NCI-H526 treated with DMSO at 0.1 percent for 48 hours (cell line): ENCODE measurements at places on chromosomes 3 and 15.

GRCh38 chr15:60062826-60063225, 58.7 kb downstream of the FOXB1 start:
- no peak for DNase-seq

DNA sequence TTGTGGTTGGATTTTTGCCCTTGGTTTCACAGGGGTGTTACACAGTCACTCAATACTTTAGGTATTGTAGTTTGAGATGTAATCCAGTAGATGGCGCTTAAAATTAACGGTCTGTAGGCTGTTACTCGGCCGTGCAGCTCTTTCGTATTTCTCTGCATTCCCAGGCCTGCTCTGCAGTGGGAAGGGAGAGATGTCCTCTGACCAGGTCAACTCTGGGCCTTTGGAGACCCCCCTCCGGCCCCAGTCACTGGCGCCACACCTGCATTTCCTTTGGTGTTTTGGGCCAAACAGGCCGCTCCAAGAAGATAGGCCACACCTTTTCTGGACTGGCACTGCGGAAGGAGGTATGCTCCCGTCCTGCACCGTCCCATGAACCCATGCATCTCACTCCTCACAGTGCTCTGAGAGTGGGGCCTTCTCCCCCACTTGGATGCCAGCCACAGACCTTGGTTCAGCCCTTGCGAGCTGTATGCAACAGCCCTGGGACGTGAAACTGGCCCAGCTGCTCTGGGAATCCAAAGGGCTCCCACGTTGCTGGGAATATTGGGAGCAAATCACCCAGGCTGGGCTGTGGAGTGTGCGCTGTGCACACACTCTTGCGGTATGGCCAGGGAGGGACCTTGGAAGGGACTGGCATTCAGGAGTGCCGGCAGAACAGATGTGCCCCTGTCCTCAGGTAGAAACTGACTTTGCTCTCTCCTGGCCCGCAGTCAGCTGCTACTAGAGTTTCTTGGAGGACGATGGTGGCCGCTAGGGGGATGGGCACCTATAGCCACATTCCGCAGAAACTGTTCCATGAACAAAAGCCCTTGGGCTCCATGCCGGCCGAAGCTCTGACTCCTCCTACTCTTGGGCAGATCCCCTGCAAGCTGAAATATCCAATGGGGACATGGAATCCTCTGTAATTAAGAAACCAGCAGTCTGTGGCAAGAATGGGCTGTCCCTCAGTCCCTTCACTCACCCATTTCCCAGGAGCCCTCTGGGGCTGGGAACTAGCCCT, 410.5 kb upstream of the CADM2 start:
- peak; percentile 1 for DNase-seq

DNA sequence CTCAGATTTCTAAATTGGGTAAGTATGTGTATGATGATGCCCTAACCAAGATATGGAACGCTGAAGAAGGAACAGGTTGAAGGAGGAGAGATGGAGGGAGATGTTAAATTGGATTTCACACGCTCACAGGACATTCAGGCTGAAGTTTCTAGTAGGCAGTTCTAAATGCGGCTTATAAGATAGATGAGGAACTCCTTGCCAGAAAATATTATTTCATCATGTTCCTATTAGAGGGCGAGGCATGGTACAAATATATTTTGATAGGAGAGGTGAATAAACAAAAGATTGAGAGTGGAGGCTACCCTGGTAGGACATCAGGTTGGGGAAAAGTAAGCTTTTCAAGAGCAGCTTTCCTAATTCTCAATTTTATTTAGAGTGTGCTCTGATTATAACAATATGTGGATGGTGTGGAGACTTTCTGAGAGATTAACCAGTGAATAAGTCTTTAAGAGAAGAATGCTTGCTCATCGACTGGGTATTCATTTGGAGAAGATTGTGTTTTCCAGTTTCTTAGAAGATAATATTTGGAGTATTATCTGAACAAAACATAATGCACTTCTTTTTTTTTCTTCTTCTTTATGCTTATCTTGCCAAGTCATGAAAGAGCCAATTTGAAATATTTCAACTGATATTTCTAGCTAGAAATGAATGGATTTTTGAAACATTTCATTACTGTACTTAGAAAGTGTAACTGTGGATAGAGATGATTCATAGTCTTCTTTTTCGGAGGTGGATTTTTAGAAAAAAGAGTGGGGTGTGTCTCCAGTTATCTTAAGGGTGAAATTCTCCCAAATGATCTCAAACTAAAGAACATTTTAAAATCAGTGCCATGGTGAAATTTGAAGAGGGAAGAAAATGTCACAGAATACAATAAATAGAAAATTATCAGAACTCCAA, 88.5 kb downstream of the B3GALNT1 start:
- no peak for DNase-seq

- DNase-seq, result no peak
Observed at GRCh38 chr3:192080336-192080735, 619.4 kb downstream of the PYDC2 start.

DNA sequence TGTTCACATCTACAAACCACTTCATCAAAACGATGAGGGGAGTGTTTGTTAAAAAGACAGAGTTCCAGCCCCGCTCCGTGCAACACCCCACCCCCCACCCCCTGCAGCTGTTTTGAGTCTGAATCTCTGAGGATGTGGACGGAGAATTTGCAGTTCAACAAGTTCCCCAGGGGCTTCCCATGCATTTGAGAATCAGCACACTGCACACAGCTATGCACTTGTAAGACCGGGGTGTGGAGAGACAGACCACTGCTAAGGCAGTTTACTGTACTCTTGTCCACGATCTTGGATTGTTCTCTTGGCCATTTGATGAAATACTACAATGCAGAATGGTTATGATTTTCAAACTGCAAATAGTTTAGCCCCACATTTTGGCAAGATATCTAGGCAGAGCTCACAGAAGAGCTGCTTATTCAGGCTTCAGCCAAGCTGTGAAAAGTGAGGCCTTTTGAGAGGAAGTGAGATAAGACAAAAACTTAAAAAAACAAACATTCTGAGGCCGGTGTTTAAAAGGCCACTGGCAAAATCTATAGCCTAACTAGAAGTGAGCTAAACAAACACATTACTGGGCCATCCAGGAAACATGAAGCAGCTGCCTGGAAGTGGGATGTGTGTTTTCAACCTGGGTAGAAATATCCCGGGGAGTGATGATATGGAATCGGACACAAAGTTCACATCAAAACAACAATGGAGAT, 308.2 kb upstream of the ADAMTS9 start:
- DNase-seq, result no peak

DNA sequence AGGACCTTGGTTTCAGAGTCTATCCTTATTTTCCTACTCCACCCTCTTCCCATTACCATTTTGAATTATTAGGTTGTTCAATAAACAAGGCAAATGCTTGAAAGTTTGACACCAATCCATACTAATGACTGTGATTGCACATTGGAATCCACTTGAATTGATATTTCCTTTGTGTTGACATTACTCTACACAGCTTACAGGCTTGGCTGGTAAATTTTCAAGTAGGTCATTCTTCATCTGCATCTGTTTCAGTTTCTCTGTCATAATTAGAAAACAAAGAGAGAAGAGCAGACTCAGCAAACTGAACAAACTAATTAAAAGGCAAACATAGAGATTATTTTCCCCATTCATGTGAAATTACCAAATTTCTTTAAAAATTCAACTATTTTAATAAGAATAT, 732.9 kb upstream of the BCHE start:
- no peak for DNase-seq
